ENCODE measurements at places on chromosomes 4 and X.

DNA sequence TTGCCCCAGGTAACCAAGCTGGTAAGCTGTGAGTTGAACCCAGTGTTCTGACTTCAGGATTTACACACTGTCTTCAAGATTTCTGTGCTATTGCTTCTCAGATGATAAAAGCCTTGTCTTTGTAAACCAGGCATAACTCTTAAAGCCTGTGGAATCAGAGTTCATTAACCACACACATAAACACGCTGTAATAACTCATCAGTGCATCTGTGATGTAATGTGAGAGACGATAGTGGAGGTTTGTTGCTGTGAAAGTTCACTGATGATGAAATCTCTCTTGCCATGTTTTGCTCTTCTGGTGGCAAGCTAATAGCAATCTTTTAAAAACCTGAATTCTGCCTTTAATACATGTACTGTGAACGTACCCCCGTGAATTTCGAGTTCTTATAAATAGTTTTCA is 41.5 kb downstream of the CLCN4 start:
- DNase-seq = no peak

- DNase-seq = no peak
Observed at GRCh38 chr4:185225940-185226339, 16.5 kb downstream of the SNX25 start.

GRCh38 chr4:39291686-39292085 is 74.5 kb downstream of the RFC1 start:
- no peak for DNase-seq

DNA sequence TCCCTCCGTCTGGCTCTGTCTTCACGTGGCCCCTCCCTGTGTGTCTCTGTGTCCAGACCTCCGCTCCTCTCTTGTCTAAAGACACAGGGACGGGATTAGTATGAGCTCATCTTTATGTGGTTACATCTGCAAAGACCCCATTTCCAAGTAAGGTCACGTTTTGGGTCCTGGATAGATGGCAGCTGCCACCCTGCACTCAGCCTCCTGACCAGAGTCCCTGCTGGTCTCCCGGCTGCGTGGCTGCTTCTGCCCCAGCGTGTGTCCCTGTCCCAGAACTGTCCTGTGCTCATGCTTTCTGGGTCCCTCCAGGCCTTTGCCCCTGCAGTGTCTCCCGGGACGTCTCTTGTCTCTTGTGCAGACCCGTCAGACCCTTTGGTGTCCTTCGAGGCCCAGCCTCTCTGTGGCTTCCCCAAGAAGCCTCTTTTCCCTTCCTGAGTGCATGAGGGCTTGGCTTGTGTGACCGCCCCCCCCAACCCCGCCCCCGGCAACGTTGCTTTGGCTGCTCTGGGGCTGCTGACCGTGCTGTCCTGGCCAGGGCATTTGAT is 107.3 kb downstream of the PSAPL1 start:
- DNase-seq = no peak

- no peak for DNase-seq
Observed at GRCh38 chr4:4923201-4923600, 63.7 kb downstream of the MSX1 start.

DNA sequence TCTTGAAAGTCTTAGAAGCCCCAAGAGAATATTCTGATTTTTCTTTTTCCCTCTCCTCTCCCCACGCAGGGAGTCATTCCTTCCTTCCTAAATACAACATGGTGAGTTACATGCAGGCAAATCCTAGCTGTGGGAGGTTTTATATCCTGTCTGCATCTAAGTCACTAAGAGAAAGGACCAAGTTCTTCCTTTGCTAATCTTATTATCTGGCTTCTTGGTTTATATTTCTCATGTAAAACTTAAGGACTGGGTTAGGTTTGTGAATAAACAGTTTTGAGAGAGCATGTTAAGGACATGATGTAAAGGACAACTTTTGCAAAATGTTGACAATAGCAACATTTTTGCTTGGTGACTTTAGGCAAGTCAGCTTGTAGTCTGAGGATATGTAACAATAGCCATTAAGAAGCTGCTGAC is 5.1 kb upstream of the CXCL9 start:
- no peak for DNase-seq

DNA sequence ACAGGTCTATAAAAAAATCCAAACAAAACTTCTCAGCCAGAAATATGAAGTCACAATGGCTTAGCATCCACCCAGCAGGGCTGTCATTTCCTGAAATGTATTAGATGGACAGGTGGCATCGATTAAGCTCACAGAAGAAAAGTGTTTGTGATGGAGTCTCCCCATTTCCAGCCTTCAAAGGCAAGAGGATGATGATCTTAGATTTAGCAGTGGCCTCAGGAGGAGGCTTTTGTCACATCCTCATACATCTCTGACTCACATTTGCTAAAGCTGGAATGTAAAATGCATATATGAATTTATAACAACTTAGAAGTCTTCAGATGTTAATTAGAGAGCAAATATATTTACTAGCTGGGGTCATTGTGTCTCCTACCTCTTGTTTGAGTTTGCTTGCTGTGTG is 441.9 kb downstream of the SPRY1 start:
- DNase-seq = no peak

DNA sequence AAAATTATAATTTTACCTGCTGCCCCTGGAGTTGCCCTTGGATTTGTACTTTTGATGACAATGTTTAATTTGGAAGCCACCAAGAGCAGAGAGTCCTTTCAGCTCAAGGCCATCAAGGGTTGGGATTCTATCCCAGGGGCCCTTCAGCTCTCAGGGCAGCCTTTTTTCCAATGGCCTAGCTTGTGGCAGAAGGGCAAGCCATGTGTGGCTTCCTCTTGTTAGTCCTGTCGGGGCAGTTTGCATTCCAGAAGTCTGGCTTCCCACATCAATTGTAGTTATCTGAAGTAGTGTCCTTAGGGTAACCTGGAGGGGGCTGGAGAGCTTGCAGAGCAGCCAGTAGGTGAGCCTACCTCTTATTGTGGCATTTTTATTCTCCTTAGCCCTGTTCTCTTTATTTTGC is 569.4 kb downstream of the TRAM1L1 start:
- no peak for DNase-seq

Data from hematopoietic multipotent progenitor cell treated with erythropoietin and hydrocortisone succinate and interleukin-3 and kit ligand, for 6 days (in vitro differentiated cells).